Stimulated activated CD4-positive, alpha-beta T cell treated with anti-CD3 and anti-CD28 coated beads, Interleukin-15, amount 100 ng/mL, for 24 hours (primary cell): ENCODE measurements at places on chromosomes 4 and X.

- DNase-seq: no peak
These were observed 125.0 kb downstream of the ARHGAP6 start for GRCh38 chrX:11540532-11541377.

DNA sequence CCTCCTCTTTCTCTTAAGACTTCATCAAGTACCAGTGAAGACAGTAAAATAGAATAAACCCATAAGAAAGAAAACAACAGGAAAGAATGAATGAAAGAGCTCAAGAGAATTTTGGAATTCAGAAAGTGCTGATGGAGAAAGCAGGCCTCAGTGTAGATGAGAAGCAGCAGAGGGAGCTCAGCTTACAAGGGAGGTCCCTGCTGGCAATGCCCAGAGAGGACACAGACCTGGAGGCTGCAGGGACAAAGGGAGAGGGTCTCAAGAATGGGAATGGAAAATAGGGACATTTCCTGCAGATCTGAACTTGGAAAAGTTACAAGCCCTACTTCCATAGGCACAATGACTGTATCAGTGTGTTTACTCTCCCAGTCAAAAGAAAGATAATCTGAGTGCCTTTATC is 64.5 kb upstream of the MAGEA10 start:
- no peak for DNase-seq

GRCh38 chr4:75422998-75423397 is 91.2 kb downstream of the RCHY1 start:
- no peak for DNase-seq

GRCh38 chrX:78075787-78076389 is 28.2 kb upstream of the PGK1 start:
- DNase-seq: peak; percentile 4

- no peak for DNase-seq
These were observed 54.7 kb downstream of the MFAP3L start for GRCh38 chr4:169971456-169972015.

- no peak for DNase-seq
These were observed 69.1 kb upstream of the PLAC1 start for GRCh38 chrX:134727363-134727762.

DNA sequence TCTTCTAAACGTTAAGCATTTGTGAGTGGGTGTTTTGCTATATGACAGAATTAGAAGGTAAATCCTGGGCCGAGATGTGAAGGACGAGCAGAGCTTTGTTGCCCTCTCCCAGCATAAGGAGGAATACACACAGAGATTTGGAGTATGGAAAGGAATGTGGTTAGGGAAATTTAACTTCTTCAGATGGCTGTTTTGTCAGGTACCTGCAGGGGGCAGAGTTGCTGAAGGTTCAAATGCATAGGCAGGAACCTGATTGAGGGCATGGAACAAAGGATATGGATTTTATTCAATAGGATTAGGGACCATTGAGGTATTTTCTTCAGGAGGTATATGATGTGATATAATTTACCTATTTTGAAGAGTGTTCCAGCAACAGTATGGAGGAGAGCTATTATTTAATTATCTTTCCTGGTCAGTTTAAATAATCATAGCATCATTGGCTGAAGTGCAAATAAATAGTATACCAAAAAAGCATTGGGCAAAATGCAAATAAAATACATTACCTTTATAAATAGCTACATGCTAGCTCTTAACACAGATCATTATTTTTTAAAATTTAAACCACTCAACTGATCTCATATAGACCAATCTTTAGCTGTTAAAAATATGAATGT is 143.6 kb downstream of the SLIT2 start:
- DNase-seq: peak; percentile 32

DNA sequence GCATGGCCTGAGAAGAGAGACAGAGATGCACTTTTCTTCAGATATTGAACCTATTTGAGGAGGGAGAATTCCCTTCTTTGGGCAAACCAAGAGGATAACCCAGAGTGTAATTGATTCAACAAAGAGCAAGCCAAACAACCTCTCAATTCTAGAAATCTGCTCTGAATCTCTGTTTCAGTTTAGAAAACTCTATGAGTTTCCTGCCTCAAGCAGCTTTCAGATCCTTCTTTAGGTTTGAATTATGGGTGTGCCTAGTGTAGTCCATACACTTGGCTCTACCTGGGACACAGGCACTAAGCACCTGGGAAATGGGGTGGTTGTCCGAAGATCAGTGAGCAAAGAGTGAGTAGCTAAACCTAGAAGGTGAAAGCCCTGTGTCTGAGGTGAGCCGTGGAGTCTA is 52.0 kb upstream of the MTMR8 start:
- no peak for DNase-seq

- no peak for DNase-seq
These were observed 27.1 kb downstream of the MORC4 start for GRCh38 chrX:106972896-106973295.

GRCh38 chr4:113838460-113838859 is 76.9 kb upstream of the CAMK2D start:
- DNase-seq: no peak

GRCh38 chr4:3332498-3332897 is 39.7 kb downstream of the RGS12 start:
- DNase-seq: no peak
